ENCODE measurements at places on chromosomes 2 and 18.
A peak's percentile ranks its signal among the peaks of the same experiment; 100 is the strongest.

GRCh38 chr18:59145055-59145454 lies 5.4 kb downstream of the SEC11C start:
- no peak for DNase-seq

GRCh38 chr2:45169339-45170190 lies 160.3 kb upstream of the SIX2 start:
- DNase-seq: no peak

GRCh38 chr2:126699018-126699417 lies 43.1 kb downstream of the GYPC start:
- DNase-seq: no peak

DNA sequence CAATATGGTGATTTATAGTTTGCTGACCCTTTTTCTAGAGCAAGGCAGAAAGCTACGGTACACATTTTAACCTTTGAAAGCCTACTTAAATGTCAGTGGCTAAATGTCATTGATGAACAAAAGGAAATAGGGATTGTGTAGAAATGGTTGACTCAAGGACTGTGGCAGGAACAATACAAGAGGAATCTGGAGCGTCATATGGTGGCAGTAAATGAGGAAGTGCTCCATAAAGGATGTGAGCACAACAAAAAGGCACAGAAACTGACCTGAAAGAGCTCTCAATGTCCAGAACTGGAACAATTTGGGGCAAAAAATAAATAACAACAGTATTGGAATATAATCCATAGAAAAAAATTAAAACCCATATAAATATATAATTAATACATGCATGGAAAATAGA lies 443.9 kb upstream of the VRK2 start:
- DNase-seq: no peak

DNA sequence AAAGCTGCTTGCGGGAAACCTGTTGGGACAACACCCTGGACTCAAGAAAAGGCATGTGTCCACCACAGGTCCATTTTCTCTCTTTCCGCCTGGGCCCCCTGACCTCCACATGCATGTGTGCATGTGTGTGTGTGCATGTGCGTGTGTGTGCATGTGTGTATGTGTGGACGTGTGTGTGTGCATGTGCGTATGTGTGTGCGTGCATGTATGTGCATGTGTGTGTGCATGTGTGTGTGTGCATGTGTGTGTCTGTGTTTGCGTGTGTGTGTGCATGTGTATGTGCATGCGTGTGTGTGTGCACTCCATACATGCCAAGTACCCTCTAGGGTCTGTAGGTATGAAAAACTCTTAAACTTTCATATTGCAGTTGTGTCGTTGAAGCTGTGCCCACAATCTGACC lies 16.3 kb downstream of the CAPN14 start:
- DNase-seq: no peak

GRCh38 chr2:15812187-15812780 lies 128.1 kb upstream of the MYCN start:
- DNase-seq: no peak

- DNase-seq: no peak
Observed at GRCh38 chr18:78292618-78293380, 686.8 kb upstream of the SALL3 start.

GRCh38 chr2:66888791-66889631 lies 454.1 kb downstream of the MEIS1 start:
- DNase-seq: no peak

DNA sequence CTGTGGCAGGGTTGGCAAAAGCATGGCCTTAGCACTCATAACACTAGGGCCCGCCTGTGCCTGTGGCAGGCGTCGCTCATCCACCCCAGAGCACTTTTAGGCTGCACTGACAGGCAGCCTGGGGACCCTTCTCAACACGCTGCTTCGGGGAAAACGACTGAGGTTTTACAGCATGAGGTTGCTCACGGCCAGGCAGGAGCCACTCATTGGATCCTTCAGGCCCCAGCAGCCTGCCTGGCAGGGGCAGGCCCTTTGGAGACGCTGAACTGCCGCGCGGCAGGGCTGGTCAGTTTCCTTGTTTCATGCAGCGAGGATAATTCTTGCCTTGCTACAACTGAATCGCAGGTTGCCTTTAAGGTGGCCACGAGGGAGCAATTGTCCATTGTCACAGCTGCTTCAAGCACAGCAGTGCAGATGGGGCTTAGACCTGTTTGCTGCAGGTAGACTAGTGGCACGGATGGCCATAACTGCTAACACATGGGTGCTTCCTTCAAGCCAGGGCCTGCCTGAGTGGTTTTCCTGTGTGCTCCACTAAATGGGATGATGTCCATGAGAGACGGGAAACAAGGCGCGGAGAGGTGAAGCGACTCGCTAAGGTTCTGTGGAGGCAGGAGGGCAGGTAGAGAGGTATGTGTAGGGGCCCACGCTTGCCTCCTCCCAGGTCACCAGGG lies 49.9 kb upstream of the HS6ST1 start:
- no peak for DNase-seq

GRCh38 chr2:45083175-45083574 lies 73.9 kb upstream of the SIX2 start:
- DNase-seq: no peak

DNA sequence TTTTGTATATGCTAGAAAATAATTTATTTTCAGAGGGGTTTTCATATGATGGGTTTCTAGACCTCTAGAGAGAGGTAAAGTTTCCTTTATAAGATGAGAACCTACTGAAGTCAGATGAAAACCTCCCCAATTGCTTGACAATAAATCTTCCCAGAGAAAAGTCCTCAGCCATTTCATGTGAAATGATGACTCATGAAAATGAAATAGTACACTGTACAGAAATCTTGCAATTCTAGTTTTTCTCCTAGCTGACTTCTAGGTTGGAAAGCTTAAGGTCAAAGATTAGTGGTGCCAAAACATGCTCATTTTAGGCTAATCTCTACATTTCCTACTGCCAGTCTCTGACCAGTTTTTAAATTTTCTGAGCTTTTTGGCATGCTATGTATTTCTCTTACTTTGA lies 826.5 kb upstream of the FSHR start:
- no peak for DNase-seq

DNA sequence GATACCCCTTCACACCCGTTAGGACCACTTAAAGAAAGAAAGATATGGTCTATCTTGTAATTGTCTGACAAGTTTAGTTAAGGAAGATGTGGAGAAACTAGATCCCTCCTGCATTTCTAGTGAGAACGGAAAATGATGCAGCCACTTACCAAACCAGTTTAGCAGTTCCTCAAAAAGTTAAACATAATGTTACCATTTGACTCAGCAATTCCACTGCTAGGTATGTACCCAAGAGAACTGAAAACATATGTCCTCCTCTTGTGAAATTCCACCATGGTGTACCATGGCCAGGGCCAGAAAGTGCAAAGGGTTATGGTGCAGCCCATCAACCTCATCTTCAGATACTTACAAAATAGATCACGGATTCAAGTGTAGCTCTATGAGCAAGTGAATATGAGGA lies 79.0 kb upstream of the ID2 start:
- DNase-seq: no peak

DNA sequence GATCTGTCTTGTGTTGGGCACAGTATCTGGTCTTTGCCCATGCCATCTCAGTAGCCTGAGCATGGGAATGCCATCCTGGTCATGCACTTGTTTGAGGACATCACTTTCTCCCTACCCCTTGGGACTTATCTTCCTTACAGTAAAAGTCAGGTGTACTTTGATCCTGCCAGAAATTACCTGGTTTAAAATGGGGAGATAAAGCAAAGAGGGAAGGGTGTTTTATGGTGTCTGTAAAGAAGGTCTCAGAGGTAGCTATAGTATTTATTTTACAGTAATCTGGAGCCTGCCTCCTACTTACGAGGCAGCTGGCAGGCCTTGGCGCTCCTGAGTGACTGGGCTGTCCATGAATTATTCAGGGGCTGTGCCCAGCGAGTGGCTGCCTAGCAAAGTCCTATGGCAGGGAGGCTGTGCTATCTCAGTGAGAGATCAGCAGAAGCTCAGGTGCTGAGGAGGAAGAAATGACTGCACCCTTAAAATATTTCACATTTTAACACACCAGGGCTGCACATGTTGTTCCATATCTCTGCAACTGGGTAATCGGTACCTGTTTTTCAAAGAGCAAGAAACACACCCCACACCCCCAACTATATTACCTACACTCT lies 93.9 kb downstream of the SPTBN1 start:
- DNase-seq: no peak

- DNase-seq: no peak
Observed at GRCh38 chr2:157269060-157269459, 11.6 kb downstream of the GALNT5 start.

GRCh38 chr2:165874445-165875039 lies 79.0 kb downstream of the TTC21B start:
- no peak for DNase-seq

DNA sequence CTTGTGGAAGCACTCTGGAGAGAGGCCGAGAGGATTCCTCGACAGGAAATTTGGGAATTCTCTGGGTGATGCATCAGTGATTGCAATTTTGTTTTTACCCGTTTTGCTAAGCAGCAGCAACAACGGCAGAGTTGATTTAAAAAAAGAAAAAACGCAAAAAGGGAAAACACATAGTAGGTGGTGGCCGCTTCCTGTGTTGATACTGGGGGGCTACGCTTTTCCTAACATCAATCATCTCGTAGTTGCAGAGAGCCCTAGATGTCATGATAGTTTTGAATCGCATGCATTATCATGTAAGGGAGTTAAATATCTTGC lies 271 bp upstream of the RBM43 start:
- DNase-seq: no peak

GRCh38 chr18:53991202-53991601 lies 233.3 kb downstream of the MBD2 start:
- DNase-seq: no peak

DNA sequence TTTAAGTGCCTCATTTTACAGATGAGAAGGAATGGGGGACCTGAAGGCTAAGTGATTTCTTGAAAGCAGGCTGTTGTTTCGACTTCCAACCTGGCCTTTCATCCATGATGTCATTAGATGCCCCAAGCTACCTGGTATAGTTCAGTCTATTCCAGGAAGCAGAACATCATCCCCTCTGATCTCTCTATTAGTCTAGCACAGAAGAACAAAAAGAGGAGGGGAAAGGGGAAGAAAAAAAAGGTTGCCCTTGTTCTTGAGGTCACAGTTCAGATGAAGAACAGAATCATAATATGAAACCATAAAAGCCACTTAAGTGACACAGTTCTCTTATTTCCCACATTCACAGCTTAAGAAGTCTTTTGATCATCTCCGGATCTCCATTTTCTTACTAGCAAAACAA lies 386.2 kb upstream of the HNRNPA3 start:
- DNase-seq: no peak

GRCh38 chr18:7926526-7926925 lies 359.4 kb downstream of the PTPRM start:
- DNase-seq: no peak

GRCh38 chr2:117981810-117982209 lies 32.1 kb downstream of the CCDC93 start:
- no peak for DNase-seq

- no peak for DNase-seq
Observed at GRCh38 chr2:176779917-176780316, 432.7 kb upstream of the HNRNPA3 start.

GRCh38 chr2:143251681-143252080 lies 122.5 kb downstream of the ARHGAP15 start:
- no peak for DNase-seq

DNA sequence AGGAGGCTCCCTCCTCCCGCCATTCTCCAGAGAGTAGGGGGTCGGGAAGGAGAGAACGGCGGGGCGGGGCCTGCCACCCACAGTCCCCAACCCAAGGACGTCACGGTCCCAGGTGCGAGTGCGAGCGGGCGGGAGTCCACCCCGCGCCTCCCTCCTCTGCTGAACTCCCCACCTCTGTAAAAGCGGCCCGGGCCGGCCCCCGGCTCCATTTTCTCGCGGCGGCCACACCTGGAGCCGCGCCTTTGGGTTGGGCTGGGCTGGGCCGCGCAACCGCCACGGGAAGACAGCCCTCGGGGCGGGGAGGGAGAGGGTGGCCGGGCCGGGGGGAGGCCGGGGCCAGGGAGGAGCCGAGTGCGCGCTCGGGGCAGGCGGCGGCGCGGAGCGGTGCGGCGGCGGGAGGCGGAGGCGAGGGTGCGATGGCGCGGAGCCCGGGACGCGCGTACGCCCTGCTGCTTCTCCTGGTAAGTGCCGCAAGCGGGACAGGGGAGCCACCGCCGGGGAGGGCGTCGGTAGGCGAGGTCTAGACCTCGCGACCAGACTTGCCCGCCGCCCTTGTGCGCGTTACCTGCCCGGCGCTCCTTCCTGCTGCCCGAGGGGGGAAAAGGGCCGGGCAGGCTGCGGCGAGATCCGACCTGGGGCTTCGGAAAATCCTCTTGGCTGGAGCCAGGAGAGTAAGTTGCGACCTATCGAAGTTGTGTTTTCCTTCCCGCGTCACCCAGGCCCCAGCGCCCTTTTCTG lies at the start of gene DSG2:
Gene DSG2 (plus strand): TSS at position 342 of the 738 bp plus-strand sequence. CDS start 75 bp downstream, at position 417.
- peak; percentile 11 for DNase-seq

- DNase-seq: peak; percentile 45
Observed at GRCh38 chr2:43218702-43219382, 7.6 kb downstream of the ZFP36L2 start.

DNA sequence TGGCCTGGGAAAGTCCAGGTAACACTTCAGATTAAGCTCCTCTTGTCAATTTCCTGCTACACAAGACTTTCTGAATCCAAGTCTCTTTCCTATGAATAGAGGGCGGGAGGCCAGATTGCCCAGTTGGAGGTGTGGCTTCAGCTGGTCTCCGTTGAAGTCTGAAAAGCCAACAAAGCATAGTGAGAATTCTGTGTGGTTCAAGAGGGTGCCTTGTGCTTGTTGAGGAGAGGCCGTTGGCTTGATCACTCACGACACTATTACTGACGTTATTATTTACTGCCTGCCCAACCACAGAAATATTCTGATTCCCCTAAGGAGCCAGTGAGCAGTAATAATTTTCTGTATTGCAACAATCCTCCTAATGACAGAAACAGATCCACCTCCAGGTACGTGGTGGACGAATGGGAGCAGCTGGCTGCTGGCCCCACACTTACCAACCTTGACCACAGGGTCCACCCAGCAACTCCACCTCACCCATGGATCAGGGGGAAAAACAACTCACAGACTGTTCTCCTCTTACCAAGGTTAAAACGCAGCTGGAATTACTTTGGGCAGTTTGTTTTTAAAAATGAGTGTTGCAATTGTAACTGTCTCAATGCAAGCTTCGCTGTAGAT lies 21.9 kb downstream of the NRP2 start:
- no peak for DNase-seq

DNA sequence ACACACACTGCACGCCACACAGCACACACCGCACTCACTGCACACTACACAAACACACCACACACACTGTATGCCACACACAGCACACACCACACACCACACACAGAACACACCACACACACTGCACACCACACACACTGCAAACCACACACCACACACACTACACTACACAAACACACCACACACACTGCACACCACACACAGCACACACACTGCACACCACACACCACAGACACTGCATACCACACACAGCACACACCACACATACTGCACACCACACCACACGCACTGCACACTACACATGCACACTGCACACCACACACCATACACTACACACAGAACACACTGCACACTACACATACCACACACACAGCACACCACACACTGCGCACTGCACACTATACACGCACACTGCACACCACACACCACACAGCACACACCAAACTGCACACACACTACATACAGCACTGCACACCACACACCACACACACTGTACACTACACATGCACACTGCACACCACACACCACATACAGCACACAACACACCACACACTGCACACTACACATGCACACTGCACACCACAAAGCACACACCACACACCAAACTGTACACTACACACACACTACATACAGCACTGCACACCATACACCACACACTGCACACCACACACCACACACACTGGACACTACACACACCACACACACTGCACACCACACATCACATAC lies 59.6 kb downstream of the ASB1 start:
- DNase-seq: no peak
